ENCODE measurements at places on chromosomes 11 and 22. TPM values are rescaled to one million over a fixed set of nuclear protein-coding genes. Genes with fewer than 3 reads are reported as not detected.
A peak's percentile ranks its signal among the peaks of the same experiment; 100 is the strongest.

MRPL17 gene
- total RNA-seq: 30.6 TPM

CHRNA10 gene
- total RNA-seq: 0.76 TPM

NOX4 gene
- total RNA-seq: 58.4 TPM

CSF2RB gene
- 3.5 TPM for total RNA-seq

TRIOBP gene
- total RNA-seq: 56.2 TPM

VWA5A gene
- total RNA-seq: 17.2 TPM

GRCh38 chr11:32829157-32829679 lies 509 bp upstream of the PRRG4 start:
- H3K36me3 ChIP-seq: no peaks in the 10 kb centered on the region
- no peaks in the 10 kb centered on the region for H3K27me3 ChIP-seq
- no peak for DNase-seq
- peak overlapping the region; percentile 27 for H3K4me3 ChIP-seq

DNA sequence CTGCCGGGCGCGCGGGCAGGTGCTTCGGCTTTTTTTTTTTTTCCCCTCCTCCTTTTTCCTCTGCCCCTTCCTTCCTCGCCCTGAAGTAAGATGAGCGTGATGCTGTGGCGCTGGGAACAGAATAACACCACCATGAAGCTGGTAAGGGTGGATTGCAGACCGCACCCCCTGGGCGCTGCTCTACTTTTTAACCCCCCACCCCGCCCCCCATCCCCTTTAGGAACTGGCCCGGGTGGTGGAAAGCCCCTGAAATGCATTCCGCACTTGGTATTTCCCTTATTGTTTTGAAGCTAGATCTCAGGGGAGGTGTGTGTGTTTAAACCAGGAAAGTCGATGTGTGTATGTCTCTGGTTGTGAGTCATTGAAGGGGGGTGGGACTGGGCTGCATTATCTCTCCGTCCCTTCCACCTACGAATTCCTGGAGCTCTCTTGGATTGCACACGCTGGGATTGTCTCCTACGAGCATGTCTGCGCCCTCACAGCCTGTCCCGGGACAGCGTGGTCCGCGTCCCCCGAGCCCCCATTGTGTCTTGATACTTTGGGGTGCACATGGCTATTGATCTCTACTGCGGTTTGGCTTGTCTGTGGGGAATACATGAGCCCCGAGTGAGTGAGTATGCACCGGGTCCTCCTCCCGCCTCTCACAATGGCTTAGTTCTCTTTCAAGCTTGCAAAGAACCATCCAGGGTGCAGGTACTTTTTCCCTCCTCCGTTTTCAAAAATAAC lies 64.9 kb downstream of the NAV2 start:
- no peak for DNase-seq
- no peaks in the 10 kb centered on the region for H3K27me3 ChIP-seq
- H3K4me3 ChIP-seq: peak overlapping the region; percentile 28
- no peaks in the 10 kb centered on the region for H3K4me1 ChIP-seq
- H3K36me3 ChIP-seq: no peaks in the 10 kb centered on the region

DNA sequence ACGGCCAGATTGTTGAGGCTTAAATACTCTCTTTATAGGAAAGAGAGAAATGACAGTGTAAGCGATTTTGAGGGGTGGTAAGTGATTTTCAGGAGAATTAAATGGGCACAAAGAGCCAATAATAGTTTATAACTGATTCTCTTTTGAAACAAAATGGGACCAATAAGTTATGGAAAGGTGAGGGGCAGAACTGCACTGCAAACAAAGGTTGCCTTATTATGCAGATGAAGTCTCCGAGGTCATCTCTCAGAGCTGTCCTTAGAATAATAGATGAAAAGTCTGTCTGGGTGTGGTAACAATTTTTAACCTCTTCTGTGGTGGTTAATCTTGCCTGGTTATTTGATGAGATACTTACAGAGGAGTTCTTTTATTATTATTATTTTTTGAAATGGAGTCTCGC lies 14.7 kb upstream of the CRTAM start:
- no peaks in the 10 kb centered on the region for H3K4me1 ChIP-seq
- H3K4me3 ChIP-seq: no peak overlapping the region
- no peak overlapping the region for H3K27ac ChIP-seq
- H3K36me3 ChIP-seq: no peaks in the 10 kb centered on the region
- no peaks in the 10 kb centered on the region for H3K27me3 ChIP-seq
- no peak for DNase-seq

DNA sequence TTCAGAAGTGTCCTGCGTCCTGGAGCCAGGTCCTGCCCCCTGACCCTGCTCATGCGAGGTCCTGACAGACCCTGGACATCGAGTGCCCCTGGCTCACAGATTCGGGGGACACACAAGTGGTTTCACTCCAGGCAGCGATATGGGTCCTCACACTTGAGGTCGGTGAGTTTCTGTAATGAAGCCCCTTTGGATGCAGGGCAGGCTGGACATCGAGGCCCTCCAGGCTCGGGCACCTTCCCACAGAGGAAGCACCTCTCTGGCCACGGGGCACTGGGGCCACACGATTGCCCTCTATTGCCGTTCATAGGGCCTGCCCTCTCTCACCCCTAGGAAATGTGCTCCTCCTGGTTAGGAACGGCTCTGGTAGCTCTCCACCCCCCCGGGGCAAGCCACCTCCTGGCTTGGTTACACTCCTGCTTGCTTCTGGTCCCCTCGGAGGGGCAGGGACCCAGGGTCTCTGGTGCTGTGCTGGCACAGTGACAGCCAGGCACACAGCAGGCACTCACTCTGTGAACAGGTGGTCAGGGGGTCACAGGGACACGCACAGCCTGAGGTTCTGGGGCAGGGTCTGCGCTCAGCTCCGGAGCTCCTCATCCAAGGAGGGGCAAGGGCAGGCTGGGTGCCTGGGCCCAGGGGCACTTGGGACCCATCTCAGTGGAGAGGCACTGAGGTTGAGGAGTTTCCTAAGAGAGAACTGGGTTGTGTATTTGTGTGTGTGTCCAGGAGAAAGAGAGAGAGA lies 907.7 kb downstream of the BRD1 start:
- H3K4me3 ChIP-seq: no peak overlapping the region
- H3K27me3 ChIP-seq: no peaks in the 10 kb centered on the region
- no peaks in the 10 kb centered on the region for H3K4me1 ChIP-seq
- no peak overlapping the region for H3K27ac ChIP-seq
- DNase-seq: no peak

DNA sequence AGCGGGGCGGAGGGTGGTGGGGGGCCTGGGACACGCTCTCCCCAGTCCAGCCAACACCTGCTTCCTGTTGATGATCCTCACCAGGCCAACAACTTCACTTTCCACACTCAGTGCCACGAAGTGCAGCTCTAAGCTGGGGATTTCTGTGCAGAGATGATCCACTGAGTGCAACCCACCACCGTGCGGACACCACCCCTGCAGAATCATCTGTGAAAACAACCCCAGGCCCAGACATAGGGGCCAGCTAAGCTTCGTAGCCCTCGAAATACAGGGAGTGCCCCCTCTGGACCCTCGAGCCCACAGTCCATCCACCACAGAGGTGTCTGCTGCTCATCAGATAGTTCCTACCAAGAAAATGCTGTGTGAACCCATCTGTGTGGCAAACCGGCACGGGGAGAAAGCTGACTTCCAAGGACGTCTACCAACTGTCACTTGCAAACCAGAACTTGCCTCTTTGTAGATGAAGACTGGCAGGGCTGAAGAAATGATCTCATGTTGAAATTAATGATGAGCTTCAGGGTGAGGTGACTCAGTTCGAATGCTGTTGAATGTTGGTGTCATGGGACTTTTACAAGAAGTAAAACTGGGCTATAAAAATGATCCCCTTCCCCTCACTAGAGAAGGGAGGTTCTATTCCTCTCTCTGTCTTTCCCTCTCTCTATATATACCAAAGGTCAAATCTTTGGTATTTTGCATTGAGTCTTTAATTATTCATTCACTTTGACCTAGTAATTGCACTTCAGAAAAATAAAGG lies 73.4 kb downstream of the MYEOV start:
- DNase-seq: no peak
- H3K4me3 ChIP-seq: no peak overlapping the region
- H3K36me3 ChIP-seq: no peaks in the 10 kb centered on the region
- no peak overlapping the region for H3K27ac ChIP-seq
- no peaks in the 10 kb centered on the region for H3K27me3 ChIP-seq
- no peaks in the 10 kb centered on the region for H3K4me1 ChIP-seq

DNA sequence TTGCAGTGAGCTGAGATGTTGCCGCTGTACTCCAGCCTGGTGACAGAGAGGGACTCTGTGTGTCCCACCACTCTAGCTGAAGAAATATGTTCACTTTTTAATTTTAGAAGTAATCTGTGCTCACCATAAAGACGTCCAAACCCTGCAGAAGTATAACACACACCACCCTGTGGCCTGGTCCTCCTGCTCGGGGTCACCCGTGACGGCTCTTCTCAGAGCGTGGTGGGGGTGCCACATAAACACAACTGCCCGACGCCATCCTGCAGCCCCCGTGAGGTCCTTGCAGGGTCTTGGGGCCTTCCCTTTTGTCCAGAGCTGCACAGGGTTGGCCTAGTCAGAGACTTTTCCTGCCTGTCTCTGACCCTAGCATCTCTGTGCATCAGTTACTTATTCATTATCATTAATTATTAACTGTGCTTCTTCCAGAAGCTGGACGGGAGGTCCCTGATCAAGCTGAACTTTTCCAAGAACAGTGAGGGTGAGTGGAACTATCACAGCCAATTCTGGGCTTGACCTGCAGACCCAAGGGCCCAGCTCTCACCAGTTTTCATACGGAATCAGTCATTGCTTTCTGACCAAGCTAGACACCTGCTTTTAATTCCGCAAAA lies 8.9 kb downstream of the PPIL2 start:
- H3K27me3 ChIP-seq: no peaks in the 10 kb centered on the region
- H3K27ac ChIP-seq: no peak overlapping the region
- H3K4me3 ChIP-seq: no peak overlapping the region
- no peaks in the 10 kb centered on the region for H3K36me3 ChIP-seq

GRCh38 chr22:27892064-27892463 lies 27.0 kb downstream of the PITPNB start:
- no peak overlapping the region for H3K27ac ChIP-seq
- H3K4me1 ChIP-seq: no peaks in the 10 kb centered on the region
- DNase-seq: no peak
- H3K27me3 ChIP-seq: no peaks in the 10 kb centered on the region
- H3K4me3 ChIP-seq: no peak overlapping the region

DNA sequence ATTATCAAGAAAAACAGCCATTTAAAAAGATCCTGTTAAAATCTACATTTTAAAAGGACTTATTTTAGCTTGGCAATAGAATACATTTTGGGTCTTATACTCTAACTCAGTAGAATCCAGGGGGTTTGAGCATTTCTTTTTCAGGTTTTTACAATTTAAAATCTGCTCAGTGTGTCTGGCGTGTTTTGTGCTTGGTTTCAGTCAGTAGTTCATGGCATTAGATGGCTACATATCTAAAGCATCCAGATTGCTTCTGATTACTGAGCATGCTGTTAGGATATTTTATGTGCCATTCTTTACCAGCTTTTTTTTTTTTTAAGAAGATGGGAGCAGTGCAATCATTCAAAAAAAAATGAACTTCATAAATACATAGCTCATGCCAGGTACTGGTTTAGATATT lies 566.1 kb upstream of the LARGE1 start:
- no peaks in the 10 kb centered on the region for H3K27me3 ChIP-seq
- H3K27ac ChIP-seq: no peak overlapping the region
- no peak for DNase-seq
- no peaks in the 10 kb centered on the region for H3K36me3 ChIP-seq
- H3K4me1 ChIP-seq: no peaks in the 10 kb centered on the region

DNA sequence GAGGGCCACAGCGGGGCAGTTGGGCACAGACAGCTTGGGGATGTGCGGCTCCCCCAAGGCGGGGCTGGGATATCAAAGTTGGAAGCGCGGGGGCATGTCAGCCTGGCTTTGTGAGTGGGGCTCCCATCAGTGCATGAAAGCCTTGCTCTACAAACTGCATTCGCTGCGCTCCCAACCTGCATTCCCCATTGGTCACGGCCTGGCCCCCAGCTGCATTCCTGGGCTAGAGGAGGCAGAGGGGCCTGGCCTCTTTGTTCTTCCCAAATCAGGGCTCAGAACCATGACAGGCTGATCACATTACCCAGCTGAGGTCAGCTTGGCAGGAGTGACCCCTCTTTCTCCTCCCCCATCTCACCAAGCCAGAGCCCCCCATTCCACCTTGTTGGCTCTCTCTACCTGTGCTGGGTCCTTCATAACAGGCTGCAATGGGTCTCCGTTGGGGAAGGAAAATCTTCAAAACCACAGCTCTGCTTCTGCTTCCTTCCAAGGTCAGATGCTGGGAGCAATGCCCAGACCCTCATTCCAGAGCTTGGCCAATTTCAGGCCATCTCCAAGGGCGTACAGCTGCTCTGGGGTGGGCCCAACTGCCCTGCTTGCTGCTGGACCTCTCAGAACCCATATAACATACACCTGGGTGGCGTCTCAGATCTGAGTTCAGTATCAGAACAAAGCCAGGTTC lies 38.7 kb upstream of the CDON start:
- H3K27ac ChIP-seq: no peak overlapping the region
- DNase-seq: no peak
- H3K27me3 ChIP-seq: no peaks in the 10 kb centered on the region
- no peak overlapping the region for H3K4me3 ChIP-seq
- no peaks in the 10 kb centered on the region for H3K36me3 ChIP-seq
- no peaks in the 10 kb centered on the region for H3K4me1 ChIP-seq

- peak overlapping the region; percentile 93 for H3K27ac ChIP-seq
- H3K27me3 ChIP-seq: no peaks in the 10 kb centered on the region
- no peaks in the 10 kb centered on the region for H3K36me3 ChIP-seq
- peaks cover 17% of the 10 kb centered on the region for H3K4me1 ChIP-seq
- DNase-seq: peak; percentile 78
Observed at GRCh38 chr11:47523490-47524225, 29.3 kb downstream of the CELF1 start.

- no peak for DNase-seq
- no peak overlapping the region for H3K27ac ChIP-seq
- no peak overlapping the region for H3K4me3 ChIP-seq
- no peaks in the 10 kb centered on the region for H3K27me3 ChIP-seq
- H3K36me3 ChIP-seq: no peaks in the 10 kb centered on the region
Observed at GRCh38 chr11:113967361-113967760, 7.5 kb upstream of the HTR3A start.

DNA sequence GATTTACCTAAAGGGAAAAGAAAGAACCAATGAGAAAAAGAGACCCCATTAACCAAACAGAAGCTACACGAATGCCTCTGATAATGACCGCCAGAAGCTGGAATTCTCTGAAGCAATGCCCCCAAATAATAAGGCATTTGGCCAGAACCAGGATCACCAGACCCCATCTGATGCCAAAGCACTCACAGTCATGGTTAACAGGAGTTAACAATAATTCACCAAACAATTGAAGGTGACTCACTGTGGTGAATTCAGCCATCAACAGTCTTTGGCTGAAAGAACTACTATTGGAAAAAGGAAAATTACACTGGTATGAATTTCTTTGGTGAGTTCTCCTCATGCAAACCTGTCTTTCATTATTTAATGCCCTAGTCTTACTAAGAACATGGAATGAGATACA lies 21.9 kb upstream of the NFRKB start:
- H3K4me1 ChIP-seq: no peaks in the 10 kb centered on the region
- H3K27ac ChIP-seq: no peak overlapping the region
- H3K36me3 ChIP-seq: no peaks in the 10 kb centered on the region
- DNase-seq: no peak
- H3K4me3 ChIP-seq: no peak overlapping the region
- H3K27me3 ChIP-seq: no peaks in the 10 kb centered on the region

- no peaks in the 10 kb centered on the region for H3K27me3 ChIP-seq
- H3K27ac ChIP-seq: no peak overlapping the region
- H3K4me1 ChIP-seq: no peaks in the 10 kb centered on the region
- no peak overlapping the region for H3K4me3 ChIP-seq
Observed at GRCh38 chr11:28536504-28537267, 428.5 kb downstream of the METTL15 start.

- no peaks in the 10 kb centered on the region for H3K27me3 ChIP-seq
- H3K4me1 ChIP-seq: no peaks in the 10 kb centered on the region
- DNase-seq: no peak
Observed at GRCh38 chr22:49514641-49515040, 313.0 kb downstream of the BRD1 start.

Data from uterus (tissue), 4 donors.